ENCODE measurements at places on chromosomes 5 and 9.

GRCh38 chr5:12367973-12368372 lies 463.7 kb upstream of the CTNND2 start:
- no peak for DNase-seq

DNA sequence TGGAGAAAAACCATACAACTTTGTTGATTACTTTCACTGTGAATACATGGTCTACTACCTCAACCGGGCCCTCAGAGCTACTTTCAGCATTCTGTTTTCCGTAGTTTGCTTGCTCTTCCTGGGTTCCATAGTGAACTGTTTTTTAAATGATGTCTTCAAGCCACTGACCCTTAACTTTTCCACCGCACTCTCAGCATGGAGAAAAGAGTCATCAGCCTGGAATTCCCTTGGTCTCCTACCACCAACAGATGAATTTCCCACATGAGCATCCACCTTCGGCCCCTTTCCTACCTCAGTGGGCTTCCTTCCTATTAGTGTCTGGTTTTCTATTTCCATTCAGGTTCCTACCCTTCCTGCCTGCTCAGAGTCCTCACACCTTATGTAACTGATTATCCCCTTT lies 135.9 kb upstream of the ADAMTSL1 start:
- DNase-seq = no peak

DNA sequence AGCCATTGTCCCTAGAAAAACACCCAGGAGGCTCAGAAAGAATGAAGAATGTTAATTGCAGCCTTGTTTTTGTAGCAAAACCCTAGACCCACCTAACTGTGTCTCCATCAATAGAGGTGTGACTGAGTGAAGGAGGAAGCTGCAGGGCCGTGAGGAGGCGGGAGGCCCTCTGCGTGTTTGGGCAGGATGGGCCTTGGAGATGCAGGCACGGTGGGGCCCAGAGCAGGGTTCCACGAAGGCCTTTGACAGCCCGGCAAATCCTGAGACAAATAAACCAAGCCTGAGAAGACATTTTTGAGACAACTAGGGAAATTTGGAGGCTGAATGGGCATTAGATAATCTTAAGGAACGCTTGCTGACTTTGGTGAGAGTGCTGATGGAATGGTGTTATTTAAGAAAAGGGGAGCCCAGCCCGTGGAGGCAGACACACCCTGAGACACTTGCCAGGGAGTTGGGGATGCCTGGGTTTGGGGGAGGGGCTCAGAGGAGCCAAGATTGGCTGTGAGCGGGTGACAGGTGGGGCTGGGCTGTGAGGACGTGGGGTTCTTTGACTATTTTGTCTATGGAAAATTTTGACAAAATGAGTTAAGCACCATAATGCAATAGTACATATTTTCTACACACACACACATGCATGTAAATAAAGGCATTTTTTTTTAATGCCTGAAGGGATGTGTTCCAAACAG lies 48.8 kb downstream of the BARX1 start:
- no peak for DNase-seq

DNA sequence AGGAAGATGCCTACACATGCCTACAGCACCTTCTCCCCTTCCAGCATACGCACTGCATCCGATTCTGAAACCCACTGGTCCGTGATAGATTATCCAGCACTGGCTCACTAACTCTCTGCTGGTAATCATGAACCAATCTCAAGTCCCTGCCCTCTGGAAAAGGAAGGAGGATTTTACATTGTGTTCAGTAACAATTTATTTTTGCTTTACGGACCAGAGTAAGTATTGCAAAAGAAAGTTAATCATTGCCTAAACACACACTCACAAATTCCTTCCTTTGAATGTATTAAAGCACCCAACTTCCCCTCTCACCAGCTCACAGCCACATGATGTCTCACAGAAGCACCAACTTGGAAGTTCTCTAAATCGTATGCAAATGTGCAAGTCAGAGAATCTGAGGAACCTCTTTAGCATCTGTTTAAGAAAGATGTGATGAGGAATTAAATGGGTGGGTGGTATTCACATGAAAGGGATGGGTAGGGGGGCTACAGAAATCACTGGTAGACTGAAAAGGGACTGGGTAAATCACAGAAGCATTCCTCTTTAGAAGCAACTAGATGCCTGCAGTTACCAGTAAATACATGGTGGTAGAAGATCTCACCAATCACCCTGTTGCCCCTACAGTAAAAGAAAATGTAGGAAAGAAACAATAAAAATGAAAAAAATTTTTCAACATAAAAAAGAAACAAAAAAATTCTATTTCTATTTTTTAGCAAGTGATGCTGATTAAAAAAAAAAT lies 8.4 kb downstream of the GNAQ start:
- no peak for DNase-seq

DNA sequence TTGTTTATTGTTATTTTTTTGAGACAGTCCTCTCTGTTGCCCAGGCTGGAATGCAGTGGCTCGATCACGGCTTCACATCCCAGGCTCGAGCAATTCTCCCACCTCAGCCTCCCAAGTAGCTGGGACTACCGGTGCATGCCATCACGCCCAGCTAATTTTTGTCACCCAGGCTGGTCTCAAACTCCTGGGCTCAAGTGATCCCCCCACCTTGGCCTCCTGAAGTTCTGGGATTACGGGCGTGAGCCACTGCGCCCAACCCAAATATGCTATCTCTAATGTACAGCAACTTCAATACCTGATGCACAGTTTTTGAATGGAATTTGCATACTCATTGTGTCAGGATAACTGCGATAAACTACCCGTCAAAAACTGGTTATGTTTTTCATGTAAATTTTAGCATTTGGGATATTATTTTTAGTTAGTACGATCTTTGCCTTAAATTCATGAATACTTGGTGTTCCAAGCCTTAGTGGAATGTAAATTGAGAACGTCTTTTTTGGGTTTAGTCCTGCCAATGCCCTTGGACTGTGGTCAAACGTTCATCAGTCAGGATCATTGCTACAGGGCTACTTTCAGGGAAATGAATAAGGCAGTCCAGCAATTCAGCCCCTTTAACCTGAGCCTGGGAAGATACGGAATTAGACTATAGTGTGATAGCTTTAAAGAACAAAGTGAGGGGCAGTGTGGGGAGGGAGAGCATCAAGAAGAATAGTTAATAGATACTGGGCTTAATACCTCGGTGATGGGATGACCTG lies 4.4 kb downstream of the UGCG start:
- DNase-seq = no peak

- no peak for DNase-seq
These were observed 193.2 kb upstream of the RORB start for GRCh38 chr9:74303945-74304344.

- DNase-seq = no peak
These were observed 87.5 kb upstream of the SSBP2 start for GRCh38 chr5:81838307-81838906.

- DNase-seq = no peak
These were observed 60.5 kb upstream of the GAS1 start for GRCh38 chr9:87007711-87008366.

- no peak for DNase-seq
These were observed 44.5 kb downstream of the CCDC125 start for GRCh38 chr5:69288069-69288468.

GRCh38 chr9:479971-480350 lies 265.3 kb downstream of the DOCK8 start:
- DNase-seq = no peak

DNA sequence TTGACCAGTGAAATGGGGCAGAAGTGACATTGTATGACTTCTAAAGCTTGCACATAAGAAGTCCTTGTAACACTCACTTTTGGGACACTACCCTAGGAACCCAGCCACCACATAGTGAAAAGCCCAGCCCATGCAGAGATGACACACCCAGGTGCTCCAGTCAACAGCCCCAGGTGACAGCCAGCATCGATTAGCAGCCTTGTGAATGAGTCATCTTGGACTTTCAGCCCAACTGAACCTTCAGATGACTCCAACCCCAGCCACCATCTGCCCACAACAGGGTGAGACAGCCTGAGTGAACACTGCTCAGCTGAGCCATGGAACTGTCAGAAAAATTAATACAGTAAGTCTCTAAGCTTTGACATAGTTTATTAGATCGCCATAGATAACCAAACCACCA lies 458.6 kb downstream of the ZSWIM6 start:
- no peak for DNase-seq

GRCh38 chr9:122264360-122265148 lies at the start of the genes MRRF and RBM18:
TSS of gene MRRF (plus strand) at chr9:122264882. CDS start at chr9:122270892, 6,010 bp downstream.
TSS of gene RBM18 (minus strand) at chr9:122264840. CDS start at chr9:122261492, 3,348 bp downstream.
- DNase-seq = peak; percentile 85

DNA sequence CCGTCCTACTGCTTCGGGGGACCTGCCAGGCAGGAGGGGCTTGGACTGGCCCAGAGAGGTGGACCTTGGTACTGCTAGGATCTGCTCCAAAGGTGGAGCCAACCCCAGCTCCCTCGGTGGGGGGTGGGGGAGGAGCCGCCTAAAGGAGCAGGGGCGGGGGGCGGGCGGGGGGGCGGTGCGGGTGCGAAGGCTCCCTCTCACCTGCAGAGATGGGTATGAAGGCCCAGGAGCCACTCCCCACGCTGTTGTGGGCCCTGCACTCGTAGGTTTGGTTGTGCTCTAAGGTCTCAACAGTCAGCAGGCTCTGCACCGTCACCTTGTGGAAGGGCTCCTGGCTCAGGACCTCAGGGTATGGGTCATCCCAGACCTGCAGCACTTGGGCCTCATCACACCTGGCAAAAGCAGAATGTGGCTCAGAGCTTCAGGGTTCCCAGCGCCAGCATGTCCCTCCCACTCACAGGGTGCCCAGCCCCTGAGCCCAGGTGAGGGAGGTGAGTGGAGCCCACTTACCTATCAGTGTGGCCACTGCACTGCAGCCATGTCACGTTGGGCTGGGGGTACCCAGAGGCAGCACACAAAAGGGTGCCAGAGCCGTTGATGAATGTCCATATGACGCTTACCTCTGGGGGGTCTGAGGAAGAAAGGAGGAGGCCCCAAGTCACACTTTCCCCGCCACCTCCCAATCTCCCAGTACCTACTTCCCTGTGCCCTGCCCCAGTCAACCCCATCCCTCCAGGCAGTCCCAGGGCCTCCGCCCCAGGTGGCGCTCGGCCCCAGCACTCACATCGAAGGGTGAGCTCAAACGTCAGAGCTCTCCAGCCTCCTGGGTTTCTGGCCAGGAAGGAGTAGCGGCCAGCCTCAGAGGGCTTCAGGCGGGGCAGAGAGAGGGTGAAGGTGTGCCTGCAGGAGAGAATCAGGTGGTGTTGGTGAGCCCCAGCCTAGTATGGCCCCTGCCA lies 16.4 kb downstream of the CSF1R start:
- no peak for DNase-seq

DNA sequence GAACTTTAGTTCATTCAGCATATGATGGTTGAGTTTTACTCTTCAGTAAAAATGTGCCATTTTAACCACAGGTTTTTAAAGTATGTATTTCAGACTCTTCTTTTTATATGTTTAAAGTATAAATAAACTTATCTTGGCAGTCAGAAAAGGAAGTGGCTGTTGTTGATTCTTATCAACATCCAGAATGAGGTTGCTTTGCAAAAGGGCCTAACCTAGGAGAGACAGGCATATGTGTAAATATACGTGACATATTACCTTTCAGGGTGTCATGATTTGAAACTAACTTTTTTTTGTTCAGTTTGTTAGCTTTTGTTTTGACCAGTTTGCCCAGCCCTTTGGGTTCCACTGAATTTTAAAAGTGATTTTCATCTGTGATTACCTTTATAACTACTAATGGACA lies 7.4 kb downstream of the SMARCA2 start:
- no peak for DNase-seq

- no peak for DNase-seq
These were observed 232.0 kb upstream of the ANKRD55 start for GRCh38 chr5:56464935-56465768.

DNA sequence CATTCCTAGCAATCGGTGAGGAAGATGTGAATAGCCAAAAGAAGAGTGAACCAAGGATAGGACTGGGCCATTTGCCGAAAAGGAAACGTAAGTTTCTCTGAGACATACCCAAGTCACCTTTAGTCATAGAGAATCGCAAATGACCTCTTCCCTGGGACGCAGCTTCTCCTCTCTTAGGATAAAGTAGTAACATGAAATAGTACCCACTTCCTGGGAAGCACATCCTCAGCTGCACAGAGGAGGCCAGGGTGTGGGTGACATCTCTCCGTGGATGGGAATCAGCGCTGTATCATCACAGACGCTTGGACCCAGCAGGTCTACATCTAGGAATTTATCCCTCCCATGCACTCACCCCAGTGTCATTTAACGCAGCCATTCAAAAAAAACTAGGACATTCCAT lies 120.9 kb upstream of the PHYKPL start:
- no peak for DNase-seq

DNA sequence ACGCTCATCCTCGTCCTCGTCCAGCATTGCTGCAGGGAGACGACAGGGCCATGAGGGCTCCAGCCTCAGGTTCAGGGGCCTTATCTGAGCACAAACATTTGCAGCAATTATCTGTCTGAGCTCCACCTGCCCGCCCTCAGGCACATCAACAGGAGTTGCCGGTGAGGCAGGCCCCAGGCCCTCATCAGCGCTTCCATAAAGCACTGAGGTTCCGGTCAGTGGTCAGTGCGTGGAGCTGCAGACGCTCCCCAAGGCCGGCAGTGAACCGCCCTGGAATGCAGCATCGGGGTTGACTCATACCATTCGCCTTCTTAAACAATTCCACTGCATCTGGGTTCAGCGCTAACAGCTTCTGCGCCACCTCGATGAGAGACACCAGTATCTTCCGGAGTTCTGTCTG lies 15.2 kb downstream of the UBAC1 start:
- no peak for DNase-seq

Data from NCI-H2171 (cell line).